ENCODE measurements at places on chromosomes 16 and 17. TPM values are rescaled to one million over a fixed set of nuclear protein-coding genes. Genes with fewer than 3 reads are reported as not detected.
A peak's percentile ranks its signal among the peaks of the same experiment; 100 is the strongest.

DNA sequence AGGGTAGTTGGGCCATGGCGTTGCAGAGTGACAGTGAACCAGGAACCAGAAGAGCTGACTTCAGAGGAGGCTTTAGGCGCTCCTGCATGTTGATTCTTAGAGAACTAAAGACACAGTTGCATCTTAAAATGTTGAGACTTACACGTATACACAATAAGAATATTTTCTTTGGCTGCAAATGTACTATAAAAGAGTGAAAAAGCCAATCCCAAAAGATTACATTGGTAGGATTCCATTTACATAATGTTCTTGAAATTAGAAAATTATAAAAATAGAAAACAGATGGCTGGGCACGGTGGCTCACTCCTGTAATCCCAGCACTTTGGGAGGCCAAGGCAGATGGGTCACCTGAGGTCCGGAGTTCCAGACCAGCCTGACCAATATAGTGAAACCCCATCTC lies 738.8 kb downstream of the WWOX start:
- no peak for DNase-seq

GRCh38 chr16:47833771-47834170 lies 322.0 kb downstream of the ABCC12 start:
- no peak for DNase-seq

GRCh38 chr17:82862737-82863382 lies 23.0 kb upstream of the ZNF750 start:
- no peak for DNase-seq

DNA sequence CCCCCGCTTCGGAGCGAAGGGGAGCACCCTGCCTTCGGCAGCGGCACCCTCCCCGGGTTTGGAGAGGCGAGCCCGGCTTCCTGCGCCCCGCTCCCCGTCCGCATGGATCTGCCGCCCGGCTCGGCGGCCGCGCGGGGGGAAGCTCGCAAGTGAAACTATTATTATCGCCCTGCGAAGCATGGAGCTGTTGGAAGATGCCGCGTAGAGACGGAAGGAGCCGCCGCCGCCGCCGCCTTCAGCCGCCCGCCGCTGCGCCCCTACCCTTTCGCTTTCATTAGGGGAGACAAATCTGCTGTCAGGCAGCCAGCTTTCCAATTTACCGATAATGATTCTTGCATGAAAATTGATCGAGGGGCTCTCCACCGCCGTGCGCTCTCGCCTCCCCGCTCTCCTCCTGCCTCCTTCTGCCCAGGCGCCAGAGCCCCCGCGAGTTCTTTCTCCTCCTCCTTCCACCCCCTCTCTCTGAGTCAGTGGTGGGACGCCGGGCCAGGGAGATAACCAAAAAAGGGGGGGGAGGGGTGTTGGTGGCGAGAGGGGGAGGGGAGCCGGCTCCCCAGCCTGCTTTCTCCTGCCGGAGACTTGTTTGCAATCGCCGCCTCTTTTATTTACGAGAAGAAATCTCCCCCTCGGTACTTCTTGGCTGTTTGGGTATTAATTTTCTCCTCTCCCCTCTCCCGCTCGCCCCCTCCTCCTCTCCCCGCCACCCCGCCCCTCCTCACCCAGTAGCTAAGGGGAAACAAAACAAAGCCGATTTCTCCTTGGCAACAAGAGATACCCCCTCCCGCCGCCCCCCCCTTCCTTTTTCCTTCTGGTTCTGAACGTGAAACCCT lies 58.0 kb upstream of the GSE1 start:
- DNase-seq, result peak; percentile 77

The NOXO1 gene
- under 0.01 TPM for total RNA-seq

The TLE7 gene
- not detected for total RNA-seq

The BEAN1 gene
- total RNA-seq, result not detected

The OTOP3 gene
- total RNA-seq, result not detected

- DNase-seq, result peak; percentile 22
Measured at GRCh38 chr16:8963010-8963820, 491 bp downstream of the USP7 start.

The C1QTNF8 gene
- total RNA-seq, result not detected

DNA sequence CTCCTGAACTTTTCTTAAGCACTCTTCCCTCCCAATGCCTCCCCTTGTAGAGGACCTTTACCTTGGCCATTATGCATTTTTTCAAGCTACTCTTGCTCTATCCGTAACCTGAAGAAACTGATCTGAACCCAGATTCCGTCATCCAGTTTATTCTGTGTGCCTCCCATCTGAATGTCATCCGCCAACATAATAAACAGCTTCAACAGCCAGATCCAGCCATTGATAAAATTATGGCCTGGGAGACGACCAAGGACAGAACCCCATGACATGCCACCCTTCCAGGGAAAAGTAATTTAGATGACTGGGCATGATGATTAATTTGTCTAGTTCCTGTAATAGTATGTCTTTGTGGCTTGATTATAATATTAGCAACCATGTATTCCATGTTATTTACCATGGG lies 41.9 kb downstream of the KATNIP start:
- DNase-seq, result no peak

DNA sequence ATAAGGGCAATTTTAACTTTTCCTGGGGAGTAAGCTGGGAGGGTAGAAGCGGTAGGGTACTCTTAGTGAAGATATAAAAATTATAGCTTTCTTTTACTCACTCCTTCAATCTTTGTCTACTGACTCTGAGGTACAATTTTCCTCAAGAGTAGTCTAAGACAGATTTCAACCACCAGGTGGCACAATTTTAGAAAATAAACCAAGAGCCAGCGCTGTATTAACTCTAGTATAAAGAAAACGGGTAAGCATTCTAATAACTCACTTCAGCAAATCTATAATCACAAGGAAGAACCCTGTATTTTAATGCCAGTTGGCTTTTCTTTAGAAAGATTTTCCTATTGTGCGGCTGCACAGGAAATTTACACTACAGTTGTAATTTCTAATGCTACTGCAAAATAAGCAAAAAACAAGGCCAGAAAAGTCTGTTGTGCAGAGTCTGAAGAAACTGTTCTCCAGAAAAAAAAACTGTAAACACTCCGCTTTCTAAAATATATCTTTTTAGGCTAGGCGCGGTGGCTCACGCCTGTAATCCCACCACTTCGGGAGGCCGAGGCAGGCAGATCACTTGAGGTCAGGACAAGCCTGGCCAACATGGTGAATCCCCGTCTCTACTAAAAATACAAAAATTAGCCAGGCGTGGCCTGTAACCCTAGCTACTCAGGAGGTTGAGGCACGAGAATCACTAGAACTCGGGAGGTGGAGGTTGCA lies 1.9 kb downstream of the CMC2 start:
- peak; percentile 77 for DNase-seq

Measured in fibroblast of lung (primary cell).